Trophoblast cell (in vitro differentiated cells and primary cell): ENCODE measurements at places on chromosomes 12 and 14.
A peak's percentile ranks its signal among the peaks of the same experiment; 100 is the strongest.

DNA sequence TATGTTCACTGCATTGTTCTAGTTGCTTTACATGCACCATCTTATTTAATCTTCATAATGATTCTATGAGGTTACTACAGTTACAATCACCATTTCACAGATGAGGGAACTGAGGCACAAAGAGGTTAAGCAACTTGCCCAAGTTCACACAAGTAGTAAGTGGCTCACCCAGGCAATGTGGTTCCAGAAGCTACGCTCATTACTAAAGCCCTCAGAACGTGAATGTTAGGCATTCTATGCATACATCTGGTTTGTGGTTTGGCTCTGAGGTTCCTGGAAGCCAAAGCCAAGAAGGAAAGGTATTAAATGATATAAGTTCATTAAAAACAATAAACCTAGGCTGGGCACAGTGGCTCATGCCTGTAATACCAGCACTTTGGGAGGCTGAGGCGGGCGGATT is 14.4 kb upstream of the VRTN start:
- peak; percentile 61 for DNase-seq

DNA sequence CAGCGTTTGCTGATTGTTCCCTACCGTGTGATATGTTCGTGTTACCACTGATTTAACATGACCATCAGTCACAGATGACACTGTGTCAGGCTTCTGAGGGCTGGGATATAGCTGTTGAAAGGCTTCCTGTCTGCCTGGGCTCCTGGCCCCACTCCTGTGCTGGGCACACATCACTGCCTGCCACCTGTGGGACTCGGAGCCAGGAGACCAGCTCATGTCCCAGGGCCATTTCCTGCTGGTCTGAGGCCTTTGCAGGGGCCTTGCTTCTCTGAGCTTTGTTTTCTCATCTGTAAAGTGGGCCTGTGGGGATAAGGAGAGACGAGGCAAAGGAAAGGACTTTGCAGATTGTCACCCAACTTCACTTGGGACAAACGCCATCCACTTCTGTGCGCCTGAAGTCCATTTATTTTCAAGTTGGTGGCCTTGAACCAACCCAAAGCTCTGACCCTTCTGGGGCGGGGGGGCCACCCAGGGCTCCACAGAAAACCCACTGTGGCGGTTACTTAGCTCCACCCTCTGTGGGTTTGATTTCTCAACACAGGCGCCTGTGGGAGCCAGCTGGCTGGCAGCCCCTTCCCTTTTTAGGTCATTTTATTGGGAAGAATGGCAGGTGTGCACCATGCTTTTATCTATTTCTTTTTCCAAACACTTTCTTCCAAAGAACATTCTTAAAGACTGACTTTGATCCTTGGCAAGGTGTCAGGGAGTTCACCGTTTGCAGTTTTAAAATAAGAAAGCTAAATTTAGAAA is 54.1 kb downstream of the BEGAIN start:
- DNase-seq, result no peak

DNA sequence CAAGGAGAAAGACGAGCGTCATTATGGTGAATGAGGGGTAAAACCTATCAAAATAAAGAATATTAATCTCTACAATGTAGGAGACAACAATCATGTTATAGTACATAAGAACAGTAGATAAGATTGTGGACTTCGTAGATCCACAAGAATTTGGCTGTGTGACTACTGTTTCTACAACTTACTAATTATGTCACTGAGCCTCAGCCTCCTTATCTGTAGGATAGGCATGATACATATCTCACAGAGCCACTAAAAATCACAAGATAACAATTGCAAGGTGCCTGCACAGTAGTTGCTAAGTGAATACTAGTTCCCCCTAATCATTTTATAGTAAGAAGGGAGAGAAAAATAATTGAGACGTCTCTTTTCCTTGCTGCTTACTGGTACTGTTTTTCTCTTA is 78.2 kb upstream of the STAC3 start:
- DNase-seq, result peak; percentile 60

DNA sequence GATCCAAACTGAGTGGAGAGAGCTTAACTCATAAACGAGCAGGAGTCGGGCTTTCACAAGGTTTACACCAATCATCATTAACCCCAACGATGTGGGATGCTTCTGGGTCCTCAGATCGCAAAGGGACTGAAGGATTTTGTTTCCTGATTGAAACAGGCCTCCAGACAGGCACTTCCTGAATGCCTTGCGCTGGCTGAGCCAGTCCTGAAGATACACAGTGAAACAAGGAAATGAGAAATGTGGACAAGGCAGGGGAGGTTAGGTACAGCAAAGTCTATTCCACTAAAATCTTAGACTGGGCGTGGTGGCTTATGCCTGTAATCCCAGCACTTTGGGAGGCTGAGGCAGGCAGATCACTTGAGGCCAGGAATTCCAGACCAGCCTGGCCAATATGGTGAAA is 30.7 kb downstream of the RBM19 start:
- DNase-seq, result no peak

DNA sequence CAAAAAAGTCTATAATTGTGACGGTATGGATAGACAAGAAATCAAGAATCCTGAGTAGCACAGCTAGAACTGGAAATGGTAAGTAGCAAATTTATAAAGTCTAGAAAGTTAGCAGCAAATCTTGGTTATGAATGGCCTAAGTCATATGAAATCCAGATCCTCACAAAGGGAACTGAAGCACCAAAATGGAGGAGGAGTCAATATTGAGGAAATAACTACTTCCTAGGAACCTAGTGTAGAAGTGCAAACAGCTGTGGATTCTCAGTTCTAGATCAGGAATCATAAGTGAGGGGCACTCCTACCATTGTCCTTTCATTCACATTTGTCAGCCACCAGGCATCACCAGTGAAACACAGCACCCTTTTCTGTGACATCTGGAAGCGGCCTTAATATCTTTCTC is 202.2 kb upstream of the DCN start:
- DNase-seq, result no peak

GRCh38 chr12:123268850-123269249 is 2.8 kb downstream of the CDK2AP1 start:
- no peak for DNase-seq

- DNase-seq, result peak; percentile 43
These were observed 363.4 kb downstream of the NUAK1 start for GRCh38 chr12:105775343-105775742.

GRCh38 chr12:121581686-121582429 is 1.0 kb upstream of the KDM2B start:
- DNase-seq, result no peak

GRCh38 chr12:105077435-105077834 is 6.8 kb downstream of the ALDH1L2 start:
- DNase-seq, result no peak

GRCh38 chr12:131506426-131506825 is 204.5 kb upstream of the SFSWAP start:
- no peak for DNase-seq

DNA sequence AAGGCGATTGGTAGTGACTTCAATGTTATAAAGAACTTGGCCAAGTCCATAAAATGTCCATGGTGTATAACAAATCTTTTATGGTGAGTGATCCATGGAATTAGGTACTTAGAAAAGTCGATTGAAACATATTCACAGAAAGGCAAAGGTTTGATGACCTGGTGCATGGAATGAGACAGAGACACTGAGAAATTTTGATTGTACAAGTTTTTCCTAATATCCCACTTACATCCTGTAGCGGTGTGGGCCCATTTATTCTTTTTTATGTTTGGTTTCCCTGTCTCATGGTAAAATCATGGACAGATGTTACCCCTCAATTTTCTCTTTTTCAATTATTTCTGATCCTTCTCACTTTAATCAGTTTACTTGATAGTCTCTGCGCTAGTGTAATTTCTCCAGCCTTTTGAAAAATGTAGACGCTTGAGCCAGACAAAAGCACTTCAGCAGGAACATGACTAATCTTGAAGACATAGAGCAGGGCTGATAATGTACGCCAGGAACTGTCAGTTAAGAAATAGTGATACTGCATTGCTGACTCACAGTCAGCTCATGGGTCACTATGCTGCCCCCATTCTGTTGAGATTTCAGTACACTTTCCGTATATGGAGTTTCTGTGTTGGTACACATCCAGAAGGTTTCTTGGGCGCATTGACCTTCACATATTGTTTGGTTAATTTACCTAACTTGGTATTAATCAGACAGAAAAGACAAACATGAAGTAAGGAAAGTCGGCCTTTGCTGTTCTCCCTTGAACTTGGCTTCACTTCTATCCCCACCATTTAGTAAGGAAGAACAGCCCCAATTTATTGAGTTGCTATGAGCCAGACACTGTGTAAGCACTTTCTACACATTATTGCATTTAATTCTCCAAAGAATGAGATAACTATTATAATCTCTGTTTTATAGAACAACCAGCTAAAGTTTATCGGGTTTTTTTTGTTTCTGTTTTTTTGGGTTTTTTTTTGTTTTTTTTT is 841.7 kb downstream of the DIO2 start:
- peak; percentile 45 for DNase-seq

- no peak for DNase-seq
These were observed 175.2 kb downstream of the ESRRB start for GRCh38 chr14:76551116-76551515.

DNA sequence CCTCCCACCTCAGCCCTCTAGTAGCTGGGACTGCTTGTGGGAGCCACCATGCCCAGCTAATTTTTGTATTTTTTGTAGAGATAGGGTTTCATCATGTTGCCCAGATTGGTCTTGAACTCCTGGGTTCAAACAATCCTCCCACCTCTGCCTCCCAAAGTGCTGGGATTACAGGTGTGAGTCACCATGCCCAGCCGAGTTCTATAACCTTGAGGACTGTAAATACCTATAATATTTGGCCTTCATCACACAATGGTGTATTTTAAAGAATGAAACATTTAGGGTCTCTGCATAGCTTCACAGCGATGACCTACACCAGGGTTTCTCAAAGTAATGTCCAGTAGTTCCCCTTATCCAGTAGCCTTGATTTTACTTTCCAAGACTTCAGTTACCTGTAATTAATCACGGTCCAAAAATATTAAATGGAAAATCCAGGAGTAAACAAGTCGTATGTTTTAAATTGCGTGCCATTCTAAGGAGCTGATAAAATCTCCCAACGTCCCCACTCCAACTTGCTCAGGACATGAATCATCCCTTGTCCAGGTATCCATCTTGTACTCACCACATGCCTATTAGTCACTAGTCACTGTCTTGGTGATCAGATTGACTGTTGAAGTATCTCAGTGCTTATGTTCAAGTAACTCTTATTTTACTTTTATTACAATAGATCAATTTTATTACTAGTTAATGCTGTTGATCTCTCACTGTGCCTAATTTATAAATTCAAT is 368.2 kb downstream of the BTG1 start:
- peak; percentile 90 for DNase-seq

GRCh38 chr12:70353780-70354660 is 12.1 kb upstream of the KCNMB4 start:
- DNase-seq, result no peak

GRCh38 chr12:53994009-53994263 is 6.0 kb upstream of the HOXC9 start:
- DNase-seq, result no peak

DNA sequence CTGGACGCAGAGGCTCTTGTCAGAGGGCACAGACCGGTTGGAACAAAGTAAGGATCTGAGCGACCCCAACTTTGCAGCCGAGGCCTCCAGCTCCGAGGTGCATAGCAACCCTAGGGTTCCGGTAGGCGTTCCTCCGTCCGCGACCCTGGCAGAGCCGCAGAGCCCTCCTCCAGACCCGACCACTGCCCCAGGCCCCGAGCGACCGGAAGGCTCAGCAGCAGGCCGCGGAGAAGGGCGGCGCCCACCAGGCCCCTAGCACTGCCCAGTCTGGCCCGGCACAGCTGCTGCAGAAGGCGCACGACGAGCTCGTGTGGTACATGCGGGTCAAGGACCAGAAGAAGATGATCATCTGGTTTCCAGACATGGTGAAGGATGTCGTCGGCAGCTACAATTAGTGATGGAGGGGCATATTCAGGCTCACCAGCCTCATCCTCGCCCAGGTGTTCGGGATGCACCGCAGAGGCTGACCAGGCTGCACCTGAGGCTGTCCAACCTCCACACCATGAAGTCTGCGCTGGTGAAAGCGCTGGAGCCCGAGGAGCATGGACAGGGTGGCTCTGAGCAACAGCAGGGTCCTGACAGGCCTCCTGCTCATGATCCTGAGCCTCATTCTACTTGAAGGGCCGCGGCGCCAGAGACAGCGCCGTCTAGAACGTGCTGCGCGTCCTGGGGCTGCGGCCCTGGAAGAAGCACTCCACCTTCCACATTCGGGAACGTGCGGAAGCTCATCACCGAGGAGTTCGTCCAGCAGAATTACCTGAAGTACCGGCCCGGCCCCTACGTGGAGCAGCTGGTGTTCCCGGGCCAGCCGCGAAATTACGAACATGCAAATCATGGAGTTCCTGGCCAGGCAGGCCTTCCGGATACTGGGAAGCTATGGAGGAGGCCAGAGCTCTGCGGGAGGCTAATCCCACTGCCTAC is 24.5 kb downstream of the CAPS2 start:
- DNase-seq, result no peak

DNA sequence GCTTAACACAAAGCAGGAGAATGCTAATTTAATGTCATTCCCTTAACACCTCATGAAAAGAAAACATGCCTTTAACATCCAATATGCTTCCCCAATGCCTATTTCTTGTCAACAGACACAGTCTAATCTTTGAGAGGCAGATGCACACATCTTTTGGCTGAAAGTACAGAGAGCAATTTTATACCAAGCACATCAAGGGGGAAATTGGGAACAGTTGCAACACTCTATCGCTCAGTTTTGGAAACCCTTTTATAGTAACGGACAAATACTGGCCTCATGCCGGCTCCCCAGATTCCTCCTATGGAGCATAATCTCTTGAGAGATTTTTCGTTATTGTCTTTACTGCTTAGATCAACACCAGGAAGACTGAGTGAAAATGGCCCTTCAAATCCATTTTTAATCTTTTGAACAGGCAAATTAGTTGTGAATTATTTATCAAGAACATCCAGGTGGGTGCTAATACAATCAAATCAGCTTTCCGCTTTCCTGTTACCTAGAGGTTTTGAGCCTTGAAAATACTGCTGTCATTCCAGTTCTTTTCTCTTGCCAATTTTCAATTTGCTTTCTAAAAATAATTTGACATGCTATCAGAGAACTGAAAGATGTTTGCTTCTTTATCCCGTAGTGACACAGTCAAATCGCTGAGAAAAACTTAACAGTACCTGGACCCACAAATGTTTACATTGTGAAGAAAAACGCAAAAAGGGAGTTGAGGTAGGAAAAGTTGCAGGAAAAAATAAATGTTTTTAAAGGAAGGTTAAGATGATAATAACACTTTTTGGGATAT is 60.7 kb upstream of the CAND1 start:
- no peak for DNase-seq

DNA sequence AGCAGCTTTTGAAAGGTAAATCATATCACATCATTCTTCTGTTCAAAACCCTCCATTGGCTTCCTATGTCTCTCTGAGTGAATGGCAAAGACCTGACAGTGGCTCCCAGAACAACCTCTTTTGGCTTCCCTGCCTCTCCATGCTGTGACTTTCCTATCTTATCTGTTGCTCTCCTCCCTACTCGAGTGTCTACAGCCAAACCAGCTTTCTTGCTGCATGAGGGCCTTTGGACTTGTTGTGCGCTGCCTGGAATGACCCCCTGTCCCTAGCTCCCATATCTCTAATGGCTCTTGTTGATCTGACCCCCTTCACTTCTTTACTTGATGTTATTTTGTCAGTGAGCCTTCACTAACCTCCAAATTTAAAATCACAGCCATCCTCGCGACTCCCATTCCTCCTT is 2.5 kb downstream of the SYNE2 start:
- DNase-seq, result no peak

- DNase-seq, result peak; percentile 86
These were observed 118.2 kb downstream of the AACS start for GRCh38 chr12:125183187-125184067.
